Hepatic stellate cell (primary cell): ENCODE measurements at places on chromosomes 3 and 15.

DNA sequence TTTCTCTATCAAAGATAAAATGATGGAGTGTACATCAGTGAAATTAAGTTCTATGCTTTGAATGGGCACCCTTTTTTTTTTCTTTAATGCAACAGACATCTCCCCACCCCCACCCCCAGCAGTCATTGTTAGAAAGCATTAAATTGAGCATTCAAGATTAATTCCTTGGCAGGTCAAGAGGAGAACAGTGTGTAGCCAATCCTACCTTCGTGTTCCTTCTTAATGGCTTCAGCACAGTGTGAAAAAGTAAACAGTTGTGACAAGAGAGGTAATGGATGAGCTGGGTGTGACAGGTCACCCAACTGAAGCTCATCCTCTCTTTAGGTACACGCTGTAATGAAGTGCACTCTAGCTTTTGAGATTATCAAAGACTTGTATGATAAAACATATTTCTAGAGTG is 198.5 kb upstream of the RARB start:
- DNase-seq: no peak

DNA sequence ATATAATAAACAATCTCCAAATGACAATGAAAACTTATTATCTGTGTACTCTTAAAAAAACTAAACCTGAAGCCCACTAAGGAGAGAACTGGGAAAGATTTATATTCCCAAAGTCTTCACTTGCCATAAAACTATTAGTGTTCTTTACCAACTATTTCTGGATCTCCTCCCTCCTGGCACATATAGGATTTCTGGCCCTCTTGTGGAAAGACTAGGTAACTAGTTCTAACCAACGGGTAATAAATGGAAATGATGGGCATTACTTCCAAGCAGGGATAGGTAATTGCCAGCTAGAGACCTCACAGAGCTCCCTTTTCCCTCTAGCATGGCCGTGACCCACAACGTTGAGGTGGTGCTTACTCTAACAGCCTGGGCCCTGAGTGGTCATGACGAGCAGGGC is 110.1 kb downstream of the DNAH12 start:
- DNase-seq: peak; percentile 11

DNA sequence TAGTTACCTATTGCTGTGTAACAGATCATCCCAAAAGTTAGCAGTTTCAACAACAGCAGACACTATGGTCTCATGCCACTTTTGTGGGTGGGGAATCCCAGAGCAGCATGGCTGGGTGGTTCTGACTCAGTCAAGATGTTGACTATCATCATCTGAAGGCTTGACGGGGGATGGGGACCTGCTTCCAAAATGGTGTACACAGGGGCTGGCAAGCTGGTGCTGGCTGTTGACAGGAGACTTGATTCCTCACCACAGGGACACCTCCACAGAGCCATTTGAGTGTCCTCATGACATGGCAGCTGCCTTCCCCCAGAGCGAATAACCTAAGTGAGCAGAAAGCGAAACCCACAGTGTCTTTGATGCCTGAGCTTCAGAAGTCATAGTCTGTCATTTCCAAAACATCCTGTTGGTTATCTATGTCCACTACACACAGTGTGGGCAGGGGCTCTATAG is 19.1 kb downstream of the DNAJB8 start:
- no peak for DNase-seq

DNA sequence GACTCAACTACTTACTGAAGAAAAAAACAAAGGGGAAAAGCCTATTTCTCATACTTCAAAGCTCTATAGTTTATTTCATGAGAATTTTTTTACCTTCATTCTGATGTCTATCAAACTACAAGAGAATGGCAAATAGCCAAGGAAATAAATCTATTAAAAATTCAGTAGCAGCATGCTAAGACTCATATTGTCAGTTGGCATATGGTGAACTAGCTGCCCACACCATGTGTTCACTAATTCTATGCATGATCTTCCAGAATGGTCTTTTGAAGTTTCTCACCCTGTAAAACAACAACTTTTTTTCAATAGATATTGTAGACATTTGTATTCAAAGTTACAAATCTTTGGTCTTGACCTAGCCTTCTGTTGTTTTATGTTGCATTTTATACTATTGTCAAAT is 386.2 kb downstream of the RSL24D1 start:
- no peak for DNase-seq

GRCh38 chr3:106157411-106157810 is 288.6 kb upstream of the CBLB start:
- DNase-seq: no peak

GRCh38 chr15:68025835-68026424 is 28.2 kb upstream of the PIAS1 start:
- no peak for DNase-seq

GRCh38 chr3:99468918-99469317 is 169.5 kb upstream of the COL8A1 start:
- DNase-seq: no peak

- DNase-seq: no peak
Observed at GRCh38 chr3:141600331-141600730, 113.5 kb downstream of the RASA2 start.

DNA sequence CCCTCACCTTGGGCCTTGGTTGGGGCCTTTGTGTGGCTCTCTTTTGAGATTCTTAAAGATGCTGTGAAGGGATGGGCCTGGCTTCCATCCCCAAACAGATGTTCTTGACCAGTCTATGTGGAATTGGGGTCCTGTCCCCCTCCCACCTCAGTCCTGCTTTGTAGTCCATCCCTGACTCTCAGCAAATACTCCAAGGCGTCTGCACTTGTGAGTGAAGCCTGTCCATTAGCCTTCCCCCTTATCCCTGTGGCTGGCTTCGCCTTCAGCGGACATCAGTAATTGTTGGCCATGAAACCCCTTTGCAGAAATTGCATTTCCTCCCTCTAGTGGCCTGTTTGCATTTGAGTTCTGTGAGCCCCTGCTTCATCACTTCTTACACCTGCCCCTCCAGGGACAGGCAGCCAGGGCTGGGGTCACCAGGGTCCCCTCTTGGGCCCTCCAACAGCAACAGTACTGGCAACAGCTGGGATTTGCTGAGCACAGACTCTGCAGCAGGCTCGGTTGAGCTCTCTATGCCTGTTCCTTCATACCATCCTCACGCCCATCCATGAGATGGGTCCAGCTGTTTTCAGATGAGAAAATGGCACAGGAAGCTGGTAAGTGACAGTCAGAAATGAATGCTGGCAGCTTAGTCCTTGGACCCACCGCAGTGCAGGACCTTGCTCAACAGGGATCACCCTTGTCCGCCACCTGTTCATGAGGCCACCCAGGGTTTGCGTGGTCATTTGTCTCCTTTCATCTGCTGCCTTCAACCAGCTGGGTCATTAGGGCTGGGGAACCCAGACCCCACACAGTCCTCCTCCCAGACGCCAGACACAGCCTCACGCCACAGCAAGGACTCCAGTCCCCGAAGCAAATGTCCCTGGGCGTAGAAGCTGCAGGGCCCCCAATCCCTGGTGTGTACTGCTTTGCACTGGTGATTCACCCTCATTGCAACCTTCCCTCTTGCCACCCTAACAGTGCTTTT is 8.9 kb upstream of the LRRK1 start:
- no peak for DNase-seq

DNA sequence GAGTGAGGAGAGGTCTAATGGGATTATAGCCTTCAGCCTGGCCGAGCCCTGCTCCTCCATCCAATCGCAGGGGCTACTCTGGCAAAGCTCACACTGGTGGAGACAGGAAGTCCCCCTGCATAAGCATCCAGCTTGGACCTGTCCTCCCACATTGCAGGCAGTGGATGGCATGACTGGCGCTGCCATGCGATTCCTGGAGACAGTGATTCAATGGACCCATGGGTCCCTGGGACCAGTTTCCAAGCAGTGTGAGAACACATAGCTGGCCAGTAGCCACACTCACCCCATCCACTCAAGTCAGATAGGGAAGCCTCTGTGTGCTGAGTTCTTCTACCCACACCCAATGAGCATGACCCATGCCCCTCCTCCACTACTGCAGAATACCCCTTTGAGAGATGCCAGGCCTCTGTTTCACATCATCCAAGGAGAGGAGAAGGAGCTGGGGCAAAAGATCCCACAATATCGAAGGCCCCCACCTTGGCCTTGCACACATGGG is 18.1 kb upstream of the POC1A start:
- DNase-seq: no peak

DNA sequence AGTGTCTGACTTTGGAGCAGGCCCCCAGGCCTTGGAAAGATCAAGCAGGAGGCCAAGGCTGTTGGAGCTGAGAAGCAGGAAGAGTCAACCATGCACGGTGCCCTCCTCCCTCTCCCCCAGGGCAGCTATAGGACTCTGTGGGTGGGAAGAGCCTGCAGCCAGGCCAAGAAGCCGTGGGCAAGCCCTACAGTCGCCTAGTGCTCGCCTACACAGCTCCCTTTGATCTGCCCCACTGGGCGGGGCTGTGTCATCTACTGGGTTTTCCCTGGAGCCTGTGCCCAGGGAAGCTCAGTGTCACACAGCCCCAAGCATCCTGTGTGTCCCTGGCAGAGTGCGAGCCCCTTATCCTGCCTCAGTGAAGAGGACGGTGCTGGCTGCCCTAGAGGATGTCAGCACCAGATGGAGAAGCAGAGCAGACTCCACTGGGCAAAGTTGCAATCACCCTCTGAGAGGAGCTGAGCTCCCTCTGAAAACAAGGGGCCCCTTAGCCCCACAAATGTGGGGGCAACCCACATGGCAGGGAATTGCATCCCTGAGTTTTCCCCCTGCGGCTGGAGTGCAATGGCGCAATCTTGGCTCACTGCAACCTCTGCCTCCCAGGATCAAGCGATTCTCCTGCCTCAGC is 72.2 kb downstream of the KLF13 start:
- DNase-seq: peak; percentile 6

- no peak for DNase-seq
Observed at GRCh38 chr3:124512881-124513609, 217.2 kb upstream of the UMPS start.

GRCh38 chr15:32643907-32644445 is 2.5 kb downstream of the SCG5 start:
- DNase-seq: no peak

DNA sequence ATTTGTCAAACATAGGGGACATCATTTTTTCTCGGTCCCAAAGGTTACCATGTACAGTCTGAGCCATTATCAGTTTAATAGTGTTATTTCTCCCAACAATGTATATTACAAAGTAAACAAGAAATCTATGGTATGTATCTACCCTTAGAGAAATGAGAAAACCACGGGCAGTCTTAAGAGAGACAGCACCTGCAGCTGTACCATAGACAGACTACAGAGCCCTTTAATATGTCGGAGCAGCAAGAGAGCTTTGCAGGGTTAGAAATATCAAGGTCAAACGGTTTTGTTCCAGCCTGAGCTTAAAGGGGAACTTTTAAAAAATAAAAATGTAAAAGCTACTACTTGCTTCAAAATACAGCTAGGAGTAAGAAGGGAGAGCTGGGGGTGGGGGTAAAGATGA is 53.2 kb downstream of the SH3BP5 start:
- no peak for DNase-seq
